ENCODE measurements at places on chromosomes 3 and 15.

- DNase-seq = no peak
Observed at GRCh38 chr3:28624084-28624483, 275.5 kb upstream of the AZI2 start.

GRCh38 chr3:69438476-69438875, 52.6 kb upstream of the FRMD4B start:
- DNase-seq = no peak

- no peak for DNase-seq
Observed at GRCh38 chr15:51579012-51579411, 43.6 kb downstream of the DMXL2 start.

- DNase-seq = no peak
Observed at GRCh38 chr15:64429448-64429847, 30.9 kb upstream of the ZNF609 start.

- no peak for DNase-seq
Observed at GRCh38 chr3:159837725-159838124, 150.9 kb upstream of the IL12A start.

GRCh38 chr3:82416830-82417229, 655.4 kb upstream of the GBE1 start:
- no peak for DNase-seq

- DNase-seq = no peak
Observed at GRCh38 chr3:139518926-139519842, 20.4 kb downstream of the RBP1 start.

DNA sequence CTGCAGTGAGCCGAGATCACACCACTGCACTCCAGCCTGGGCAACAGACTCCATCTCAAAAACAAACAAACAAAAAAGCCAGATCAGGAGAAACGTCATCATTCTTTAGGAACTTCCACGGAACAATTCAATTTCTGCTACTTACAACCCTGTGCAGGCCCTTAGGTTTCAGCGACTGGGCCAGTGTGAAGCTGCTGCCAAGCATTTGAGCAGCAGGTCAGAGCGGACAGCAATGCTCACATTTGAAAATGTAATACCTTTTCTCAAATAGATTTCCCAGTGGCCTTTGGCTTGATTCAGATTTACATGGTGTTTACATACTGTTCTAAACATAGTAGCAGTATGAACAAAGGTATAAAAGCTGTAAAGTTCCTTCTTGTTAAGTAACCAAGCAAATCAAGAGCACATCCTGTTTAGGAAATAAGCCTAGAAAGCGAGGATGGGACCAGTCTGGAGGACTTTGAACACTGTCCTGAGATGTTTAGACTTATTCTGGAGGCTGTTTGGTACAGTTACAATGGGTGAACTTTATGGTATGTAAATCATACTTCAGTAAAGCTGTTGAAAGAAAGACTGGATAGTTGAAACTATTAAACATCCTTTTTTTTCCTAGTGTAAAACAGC, 141.2 kb downstream of the HCN4 start:
- DNase-seq = no peak

DNA sequence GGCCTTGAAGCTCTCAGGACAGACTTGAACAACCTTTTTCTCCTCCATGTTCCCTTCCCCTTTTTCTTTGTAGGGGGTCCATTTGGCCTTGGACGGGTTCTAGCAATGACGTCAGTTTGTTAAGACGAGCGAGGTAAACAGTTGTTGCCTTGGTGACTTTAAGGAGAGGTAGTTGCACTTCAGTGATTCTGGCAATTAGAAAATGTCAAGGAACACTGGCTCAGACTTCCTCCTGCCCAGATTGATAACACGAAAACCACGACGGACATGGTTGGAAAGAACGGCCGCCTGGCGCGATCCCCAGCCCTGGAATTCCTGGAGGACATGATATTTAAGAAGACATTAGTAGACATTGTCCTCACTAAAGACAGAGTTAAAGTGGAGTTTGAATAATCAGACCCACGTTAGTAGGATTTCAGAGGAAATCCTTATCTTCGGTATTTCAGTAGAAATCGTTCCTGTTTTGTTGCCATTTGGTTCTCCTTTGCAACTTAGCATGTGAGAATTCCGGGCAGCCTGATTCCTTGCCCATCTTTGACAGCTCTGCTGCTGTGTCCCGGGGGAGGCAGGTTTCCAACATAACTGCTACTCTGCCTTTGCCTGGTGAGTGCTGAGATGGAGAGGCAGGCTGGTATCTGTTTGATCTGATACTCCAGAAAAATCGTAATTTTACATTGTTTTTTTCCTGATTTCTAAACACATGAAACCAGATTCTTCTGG, 87.3 kb downstream of the ST6GAL1 start:
- no peak for DNase-seq

DNA sequence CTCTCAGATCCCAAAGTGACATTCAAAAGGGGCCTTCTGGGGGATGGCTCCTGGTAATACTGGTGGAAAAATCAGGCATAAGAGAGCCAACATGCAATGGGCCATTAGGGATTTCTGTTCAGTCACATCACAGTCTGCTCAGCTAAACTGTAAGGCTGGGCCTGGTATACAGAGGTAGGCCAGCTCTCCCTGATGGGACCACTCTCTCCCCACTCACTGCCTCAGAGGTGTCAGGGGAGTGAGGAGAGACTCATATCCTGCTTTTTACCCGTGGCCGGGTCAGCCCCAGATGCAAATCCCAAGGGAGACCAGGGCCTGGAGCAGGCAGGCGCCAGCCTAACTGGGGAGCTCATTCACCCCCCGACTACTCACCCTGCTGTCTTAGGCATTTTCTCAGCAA, 48.1 kb upstream of the TPM1 start:
- no peak for DNase-seq

DNA sequence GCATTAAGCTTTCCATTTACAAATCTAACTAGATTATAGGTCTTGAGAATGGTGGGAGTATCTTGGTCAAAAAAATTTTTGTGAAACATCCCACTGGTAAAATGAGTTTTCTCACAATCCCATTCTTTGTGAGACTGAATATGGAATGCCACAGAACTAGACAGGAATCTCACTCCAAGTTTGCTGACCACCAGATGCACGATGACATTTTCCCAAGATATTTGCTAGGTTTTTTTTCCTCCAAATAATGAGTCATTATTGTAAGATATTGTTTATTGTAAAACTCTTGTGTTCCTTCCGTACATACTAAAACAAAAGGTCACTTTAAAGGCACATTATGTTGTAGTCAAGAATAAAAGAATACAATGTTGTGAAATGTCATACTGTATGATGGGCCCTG, 53.9 kb downstream of the COPS2 start:
- DNase-seq = no peak

DNA sequence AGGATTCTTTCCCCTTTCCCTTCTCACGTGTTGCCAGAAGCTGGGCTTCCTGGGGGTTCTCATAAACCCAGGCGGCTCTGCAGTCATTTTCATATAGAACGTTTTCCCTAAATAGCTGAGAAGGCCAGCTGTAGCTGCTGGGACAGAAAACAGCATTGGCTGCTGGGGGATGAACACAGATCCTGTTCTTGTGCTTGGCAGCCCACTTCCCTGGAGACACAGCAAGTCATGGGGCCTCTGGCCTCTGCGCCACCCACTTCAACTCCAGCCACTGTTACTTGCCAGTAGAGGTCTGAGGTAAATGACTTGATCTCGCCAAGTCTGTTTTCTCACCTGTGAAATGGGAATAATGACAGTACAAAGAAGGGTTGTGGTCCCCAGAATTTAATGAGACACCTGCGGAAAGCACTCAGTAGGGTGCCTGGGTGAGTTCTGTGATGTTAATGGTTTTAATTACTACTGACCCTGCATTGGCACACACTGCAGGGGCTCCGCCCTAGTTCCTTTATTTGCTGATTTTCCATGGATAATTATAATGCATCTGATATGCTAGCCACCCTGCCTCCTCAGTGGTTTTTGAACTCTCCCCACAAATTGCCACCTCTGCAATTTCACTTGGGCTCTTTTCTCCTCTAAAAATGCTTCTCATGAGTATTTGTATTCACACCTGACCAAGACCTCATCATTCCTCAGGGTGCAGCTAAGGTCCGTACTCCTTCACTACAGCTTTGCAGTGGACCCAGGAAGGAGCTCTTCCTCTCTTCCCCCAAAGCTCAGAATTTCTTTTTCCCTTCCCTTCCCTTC, 274.7 kb downstream of the RPLP1 start:
- DNase-seq = peak; percentile 50

GRCh38 chr3:151282921-151283320, 4.6 kb upstream of the P2RY14 start:
- peak; percentile 36 for DNase-seq

All from NCI-H1417 treated with DMSO at 0.1 percent for 48 hours (cell line).